ENCODE measurements at places on chromosomes 7 and 10.

DNA sequence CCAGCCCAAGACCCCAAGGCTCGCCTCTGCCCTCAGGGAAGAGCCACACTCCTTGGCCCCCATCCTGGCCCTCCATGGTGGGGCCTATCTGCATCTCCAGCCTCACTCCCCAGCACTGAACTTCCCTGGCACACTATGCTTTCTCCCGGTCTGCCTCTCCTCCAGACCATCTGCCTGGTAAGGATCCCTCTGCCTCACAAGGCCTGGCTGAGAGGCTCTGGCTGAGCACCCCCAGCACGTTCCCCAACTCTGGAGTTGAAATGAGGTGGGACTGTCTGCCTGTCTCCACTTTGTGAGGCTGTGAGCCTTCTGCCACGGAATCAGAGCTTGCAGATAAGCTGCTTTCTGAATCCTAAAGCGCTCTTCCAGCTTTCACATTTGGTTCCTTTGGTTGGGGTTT, 220.7 kb downstream of the TNS3 start:
- no peak for DNase-seq

- DNase-seq = no peak
Observed at GRCh38 chr10:15817409-15818046, 42.8 kb downstream of the MINDY3 start.

DNA sequence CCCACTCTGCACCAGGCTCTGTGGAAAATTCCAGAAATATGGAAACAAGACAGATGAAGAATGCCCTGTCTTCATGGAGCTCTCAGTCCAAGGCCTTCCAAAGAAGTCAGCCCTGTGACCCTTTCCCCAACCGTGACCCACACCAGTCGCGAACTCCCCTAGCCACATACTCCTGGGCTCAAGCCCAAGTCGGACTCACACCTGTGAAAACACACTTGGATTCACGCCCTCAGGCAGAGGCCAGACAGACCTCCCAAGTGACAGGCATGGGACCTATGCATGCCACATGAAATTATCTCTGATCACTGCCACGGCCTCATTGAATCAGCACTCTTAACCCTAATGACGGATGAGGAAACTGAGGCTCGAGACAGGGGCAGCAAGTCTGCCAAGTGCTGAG, 42.5 kb downstream of the ZCCHC24 start:
- DNase-seq = no peak

DNA sequence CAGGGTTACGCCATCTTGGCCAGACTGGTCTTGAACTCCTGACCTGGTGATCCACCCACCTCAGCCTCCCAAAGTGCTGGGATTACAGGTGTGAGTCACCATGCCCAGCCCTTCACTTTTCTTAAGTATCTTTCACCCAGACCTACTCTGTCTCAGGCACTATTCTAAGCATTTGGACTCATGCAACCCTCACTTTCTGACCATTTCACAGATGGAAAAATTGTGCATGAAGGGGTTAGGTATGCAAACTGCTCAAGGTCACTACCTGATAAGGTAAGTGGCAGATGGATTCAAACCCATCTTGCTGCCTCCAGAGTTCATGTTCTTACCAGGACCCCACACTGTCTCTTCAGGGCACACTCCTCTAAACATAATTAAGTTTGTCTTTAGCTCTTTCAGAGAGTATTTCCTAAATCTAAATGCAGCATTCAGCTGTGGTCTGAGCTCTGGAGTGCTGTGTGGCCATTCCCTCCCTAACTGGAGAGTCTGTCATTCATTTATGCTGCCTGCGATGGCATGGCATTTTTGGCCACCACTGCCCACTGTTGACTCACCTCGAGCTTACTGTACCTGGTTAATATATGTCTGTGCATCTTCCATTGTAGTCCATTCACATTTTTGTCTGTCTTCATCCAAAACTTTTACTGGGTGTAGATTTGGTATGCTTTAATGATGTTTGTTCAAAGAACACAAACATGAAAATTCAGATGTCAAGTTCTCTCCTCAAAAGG, 88.4 kb downstream of the CCDC71L start:
- DNase-seq = no peak

DNA sequence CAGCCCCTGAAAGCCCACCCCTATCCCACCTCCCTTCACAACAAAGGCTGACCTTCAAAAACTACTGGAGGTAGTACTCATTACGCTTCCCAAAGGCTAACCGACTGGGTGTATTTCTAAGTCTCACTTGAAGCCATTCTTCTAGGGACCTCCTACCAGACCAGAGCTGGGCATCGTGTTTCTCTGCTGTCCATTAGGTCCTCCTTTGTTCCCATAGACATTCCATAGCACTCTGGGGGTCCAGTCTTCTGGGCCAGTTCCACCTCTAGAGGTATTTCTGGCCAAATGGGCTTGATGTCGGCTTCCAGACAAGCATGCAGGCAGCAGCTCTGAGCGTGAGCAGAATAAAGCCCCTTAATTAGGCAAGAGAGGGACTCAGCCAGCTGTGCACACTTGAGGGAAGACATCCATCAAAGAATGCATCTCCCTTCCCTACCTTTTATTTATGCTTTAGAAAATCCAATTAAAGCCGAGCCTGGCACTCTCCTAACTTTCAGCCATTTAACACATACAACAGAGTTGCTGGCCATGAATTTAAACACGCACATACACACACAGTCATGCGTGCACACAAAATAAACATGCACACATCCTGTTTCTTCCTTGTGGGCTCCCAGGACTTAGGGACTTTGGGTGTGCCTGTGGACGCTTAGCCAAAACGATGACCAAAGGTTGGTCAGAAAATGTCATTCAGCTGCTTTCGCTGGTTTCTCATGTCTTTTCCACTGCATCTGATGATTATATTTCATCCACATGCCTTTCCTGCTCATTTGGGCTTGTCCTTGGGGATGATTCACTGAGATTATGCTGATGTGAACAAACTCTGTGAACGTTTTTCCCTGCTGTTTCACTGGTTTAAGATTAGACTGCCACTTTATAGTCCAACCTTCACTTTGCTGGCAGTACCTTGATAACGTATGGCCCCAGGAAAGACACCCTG, 362.0 kb upstream of the NFE2L3 start:
- peak; percentile 15 for DNase-seq

- no peak for DNase-seq
Observed at GRCh38 chr10:6518791-6519429, 61.2 kb downstream of the PRKCQ start.

GRCh38 chr10:6164271-6165095, 38.2 kb upstream of the PFKFB3 start:
- DNase-seq = no peak

DNA sequence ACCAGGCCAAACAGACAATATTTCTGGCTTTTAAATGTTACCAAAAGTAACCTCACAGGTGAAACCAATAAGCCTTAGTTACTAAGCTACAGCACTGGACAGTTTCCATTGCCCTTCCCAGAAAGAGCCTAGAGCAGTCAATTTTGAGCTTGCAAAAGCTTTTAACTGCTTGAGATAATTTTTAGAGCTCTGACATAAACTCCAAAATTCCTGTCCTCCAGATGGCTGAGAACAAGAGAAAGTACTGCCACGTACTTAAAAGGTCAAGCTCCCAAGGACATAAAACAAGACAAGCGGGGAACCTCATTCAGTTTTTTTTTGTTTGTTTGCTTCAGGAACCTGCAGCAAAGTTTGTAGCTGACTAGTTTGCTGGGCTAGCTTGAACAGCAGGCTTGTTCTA, 54.1 kb downstream of the BBS9 start:
- DNase-seq = no peak

- no peak for DNase-seq
Observed at GRCh38 chr7:138796038-138796615, 1.7 kb upstream of the TMEM213 start.

- no peak for DNase-seq
Observed at GRCh38 chr10:59607970-59608369, 101.7 kb downstream of the SLC16A9 start.

- DNase-seq = no peak
Observed at GRCh38 chr10:62594093-62594520, 210.4 kb upstream of the ADO start.

- DNase-seq = no peak
Observed at GRCh38 chr10:101492205-101492604, 95.9 kb downstream of the POLL start.

DNA sequence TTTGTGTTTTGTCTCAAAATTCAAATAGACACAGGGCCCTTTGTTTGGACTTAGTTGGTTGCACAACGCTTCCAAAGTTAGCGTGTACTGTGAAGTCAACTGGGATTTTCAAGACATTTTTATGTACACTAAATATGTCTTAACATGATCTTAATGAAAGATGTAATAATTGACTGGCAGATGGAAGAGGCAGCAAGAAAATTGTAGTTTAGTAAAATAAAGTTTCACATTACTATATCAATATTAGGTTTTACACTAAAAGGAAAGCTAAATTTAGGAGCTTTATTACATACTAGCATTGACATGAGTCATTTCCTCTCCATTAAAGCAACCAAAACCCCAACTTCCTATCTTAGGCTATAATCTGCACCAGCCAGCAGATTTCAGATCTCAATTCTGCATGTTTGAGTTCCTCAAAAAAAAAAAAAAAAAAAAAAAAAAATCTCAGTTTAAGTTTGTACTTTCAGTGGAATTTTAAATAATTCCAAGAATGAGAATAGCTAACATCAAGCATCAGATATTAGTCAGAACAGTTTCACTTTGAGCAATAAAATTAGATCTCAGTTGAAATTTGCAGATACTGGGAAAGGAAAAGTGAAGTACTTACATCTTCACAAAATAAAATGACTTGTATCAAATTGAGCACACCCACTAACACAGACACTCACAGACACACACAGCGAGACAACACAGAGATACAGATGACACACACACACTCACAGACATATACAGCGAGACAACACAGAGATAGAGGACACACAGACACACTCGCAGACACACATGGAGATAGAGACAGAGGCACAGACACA, 346.6 kb upstream of the KLF6 start:
- no peak for DNase-seq

- DNase-seq = no peak
Observed at GRCh38 chr10:51937308-51938140, 238.1 kb upstream of the CSTF2T start.

GRCh38 chr7:101817471-101818286, at the start of gene CUX1:
CUX1 (plus strand) TSS chr7:101817626; CDS start chr7:101817640, 14 bp downstream.
- no peak for DNase-seq

DNA sequence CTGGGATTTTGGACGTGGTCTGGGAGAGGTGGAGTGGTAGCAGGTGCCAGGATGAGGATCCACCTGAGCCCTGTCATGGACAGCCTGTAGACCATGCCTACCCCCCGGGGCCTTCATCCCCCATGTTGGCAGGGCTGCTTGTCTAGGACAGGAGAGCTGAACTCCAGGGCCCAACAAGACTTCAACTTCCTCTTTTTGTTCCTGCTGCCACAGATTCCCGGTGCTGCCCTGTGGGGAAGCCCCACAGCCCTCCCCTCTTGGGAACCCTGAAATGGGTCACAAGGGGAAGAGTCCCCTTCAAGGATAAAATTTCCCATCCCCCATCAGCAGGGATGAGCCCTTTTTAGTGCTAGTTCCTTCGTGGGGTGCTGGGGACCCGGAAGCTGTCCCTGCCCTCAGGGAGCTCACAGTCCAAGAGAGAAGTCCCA, 1.3 kb upstream of the CUEDC2 start:
- no peak for DNase-seq

DNA sequence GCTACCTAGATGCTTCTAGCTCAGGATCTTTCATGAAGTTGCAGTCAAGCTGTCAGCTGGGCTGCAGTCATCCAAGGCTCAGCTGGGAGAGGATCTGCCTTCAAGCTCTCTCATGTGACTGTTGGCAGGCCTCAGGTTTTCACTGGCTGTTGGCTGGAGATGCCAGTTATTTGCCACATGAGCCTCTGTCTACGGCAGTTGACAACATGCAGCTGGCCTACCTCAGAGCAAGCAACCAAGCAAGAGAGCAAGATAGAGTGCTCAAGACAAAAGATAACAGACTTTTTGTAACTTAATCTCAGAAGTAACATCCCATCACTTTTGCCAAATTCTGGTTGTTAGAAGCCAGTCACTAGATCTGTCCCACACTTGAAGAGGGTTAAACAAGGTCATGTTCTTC, 125.8 kb downstream of the TPST1 start:
- DNase-seq = no peak

- no peak for DNase-seq
Observed at GRCh38 chr10:27030060-27030459, 70.2 kb downstream of the ANKRD26 start.

DNA sequence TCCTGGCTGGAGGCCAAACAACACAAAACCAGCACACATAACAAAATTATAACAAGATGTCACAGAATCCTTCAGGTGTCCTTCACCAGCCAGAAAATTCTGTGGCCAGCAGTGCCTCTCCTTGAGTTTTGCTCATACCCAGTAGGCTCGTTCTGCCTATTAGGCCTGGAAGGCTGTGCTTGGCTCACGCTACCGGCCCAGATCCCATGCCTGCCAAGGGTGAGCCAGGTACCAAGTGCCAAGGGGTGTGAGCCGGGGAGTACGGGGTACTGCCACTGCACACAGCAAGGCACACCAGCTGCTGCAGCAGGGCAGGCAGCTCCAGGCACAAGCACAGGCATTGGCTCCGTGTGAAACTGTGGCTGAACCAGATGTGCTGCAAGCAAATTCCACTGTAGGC, 1562.0 kb downstream of the REEP3 start:
- DNase-seq = no peak

DNA sequence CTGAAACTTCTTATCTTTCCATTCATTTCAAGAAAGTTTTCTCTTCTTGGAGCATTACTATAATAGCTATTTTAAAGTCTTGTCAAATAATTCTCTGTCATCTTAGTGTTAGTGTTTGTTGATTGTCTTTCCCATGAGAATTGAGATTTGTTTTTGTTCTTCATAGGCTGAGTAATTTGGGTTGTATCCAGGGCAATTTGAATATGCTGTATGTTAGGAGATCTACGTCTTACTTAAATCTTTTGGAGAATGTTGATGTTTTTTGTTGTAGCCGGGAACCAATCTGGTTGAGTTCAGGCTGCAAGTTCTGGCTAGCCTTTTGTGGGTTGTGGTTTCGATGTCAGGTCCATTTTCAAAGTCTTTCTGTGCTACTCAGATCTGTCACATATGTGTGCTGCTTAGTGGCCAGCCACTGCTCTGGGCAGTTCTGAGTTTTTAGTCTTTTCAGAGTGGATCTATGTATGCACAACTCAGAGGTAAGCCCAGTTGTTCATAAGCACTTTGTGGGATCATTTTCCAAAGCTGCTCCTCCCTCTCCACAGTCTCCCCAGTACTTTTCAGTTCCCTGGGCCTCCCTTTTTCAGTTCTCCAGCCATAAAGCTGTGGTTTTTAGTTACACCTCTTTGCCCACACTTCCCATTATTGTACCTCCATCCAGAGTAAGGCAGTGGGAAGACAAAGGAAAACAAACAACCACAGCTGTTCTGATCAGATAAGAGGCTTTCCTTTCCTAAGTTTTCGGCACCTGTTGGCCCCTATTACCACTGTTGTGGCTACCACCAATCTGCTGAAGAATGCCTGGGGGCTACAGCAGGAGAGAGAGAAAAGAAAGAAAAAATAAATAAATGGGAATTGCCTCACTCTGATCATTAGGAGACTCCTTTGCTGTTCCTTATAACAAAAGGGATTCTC, 4.7 kb upstream of the CCNJ start:
- no peak for DNase-seq

GRCh38 chr7:18520450-18521235, 25.1 kb downstream of the HDAC9 start:
- no peak for DNase-seq
